ENCODE measurements at places on chromosomes 6 and 20.

GRCh38 chr6:89585154-89585553 is 53.4 kb downstream of the LYRM2 start:
- no peak for DNase-seq

GRCh38 chr6:17985934-17986655 is 1.3 kb downstream of the KIF13A start:
- DNase-seq, result no peak

- no peak for DNase-seq
Observed at GRCh38 chr6:95693108-95693507, 115.8 kb downstream of the MANEA start.

GRCh38 chr6:110520209-110520965 is 44.0 kb upstream of the SLC22A16 start:
- DNase-seq, result no peak

DNA sequence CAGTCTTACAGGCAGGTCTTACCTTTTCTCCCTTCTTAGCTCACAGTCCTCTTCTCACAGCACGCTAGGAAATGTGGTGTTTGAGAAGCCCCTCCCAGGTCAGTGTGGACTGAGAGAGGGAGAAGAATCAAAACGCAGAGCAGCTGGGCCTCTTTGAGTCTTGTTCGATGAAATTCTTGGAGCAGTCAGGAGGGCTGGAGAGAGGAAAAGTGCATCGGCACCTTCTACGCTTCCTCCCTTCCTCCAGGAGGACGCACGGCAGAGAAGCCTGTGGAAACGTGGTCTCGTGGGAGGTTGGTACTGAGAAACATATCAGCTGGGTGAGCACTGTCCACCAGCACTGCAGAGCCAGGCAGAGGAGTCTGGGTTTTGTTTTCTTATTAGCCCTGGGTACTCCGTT is 52.7 kb downstream of the TXLNB start:
- DNase-seq, result no peak

DNA sequence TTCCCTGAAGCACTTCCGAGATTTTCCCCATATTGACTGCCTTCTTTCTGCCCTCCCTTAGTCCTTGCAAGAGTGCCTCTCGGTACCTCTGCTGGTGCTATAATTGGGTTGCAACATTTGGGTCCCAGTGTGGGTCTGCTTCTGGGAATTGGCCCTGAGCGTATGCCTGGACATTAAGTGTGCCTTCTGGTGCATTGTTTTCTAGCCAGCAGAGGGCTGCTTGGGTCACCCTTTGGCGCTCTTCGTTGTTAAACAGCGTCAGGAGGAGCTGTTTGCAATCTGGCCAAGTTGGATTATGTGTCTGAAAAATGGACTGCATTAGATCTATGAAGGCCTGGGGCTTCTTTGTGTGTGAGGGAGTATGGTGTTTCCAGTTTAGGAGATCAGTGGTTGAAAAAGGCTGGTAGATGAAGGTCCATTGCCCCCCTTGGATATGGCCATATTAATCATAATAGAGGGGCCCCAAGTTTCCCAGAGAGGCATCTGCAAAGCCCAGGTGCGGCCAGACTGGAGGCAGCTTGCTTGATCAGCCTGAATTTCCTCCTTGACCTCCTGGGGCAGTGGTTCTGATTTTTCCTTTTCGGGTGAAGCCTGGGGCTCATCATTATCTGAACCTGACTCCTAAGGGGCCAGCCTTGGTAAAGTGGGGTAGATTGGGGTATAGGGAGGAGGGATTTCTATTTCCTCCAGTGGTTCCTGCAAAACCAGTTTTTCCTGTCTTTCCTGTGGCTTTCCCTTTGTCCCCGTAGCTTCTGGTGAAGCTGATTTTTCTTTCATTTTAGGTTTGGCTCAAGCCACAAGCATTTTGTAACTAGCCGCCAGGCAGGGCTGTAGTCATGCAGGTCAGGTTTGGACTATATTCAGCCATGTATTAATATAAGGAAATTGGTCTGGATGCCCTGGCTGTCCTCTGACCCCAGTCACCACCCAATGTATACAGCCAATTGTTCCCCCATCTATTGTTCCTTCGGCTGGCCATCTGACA is 85.4 kb upstream of the GPR6 start:
- DNase-seq, result no peak

- DNase-seq, result no peak
Observed at GRCh38 chr6:168179133-168179532, 100.1 kb upstream of the FRMD1 start.

DNA sequence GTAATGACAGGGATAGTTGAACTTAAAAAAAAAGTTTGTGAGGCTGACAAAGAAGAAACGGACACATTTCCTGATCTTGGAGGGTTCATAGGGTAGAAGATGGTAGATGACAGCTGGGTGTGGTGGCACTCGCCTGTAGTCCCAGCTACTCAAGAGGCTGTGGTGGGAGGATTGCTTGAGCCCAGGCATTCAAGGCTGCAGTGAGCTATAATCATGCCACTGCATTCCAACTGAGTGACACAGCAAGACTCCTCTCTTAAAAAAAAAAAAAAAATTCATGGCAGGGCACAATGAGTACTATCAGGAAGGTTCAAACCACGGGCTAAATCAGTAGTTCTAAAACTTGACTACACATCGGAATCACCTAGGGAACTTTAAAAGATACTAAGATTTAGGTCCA is 2.0 kb upstream of the MICA start:
- peak; percentile 18 for DNase-seq

DNA sequence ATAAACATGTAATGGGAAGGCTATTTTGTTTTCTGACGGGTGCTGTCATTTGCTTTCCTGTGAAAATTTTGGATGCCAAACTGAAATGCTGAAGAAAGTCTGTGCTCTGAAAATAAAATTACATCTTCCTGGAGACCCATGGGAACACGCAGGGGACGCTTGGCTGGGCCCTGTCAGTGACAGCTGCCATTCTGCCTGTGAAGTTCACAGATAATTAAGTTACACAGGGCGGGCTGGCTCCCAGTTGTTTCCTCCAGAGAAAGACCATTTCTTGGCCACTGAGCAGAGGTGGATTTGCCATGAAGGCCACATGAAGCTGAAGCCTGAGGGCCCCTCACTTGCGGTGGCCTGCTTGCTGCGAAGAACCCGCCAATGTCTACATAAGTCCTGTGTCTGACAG is 93.5 kb downstream of the TMEM170B start:
- DNase-seq, result no peak

DNA sequence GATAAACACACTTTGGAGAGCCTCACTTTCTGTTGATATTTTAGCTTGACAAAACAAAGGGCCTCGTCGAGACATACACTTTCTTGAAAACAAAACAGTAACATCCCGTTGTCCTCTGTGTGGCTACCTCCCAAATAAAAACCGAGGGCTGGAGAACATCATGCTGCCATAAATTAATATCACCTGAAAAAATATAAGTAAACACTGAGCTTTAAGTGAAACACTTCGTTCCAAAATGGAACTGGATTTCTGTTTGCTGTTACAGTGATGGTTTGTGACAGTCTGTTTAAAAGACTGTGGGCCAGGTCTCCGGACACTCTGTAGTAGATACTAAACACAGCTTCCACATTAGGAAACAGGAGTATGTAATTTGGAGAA is 187.2 kb downstream of the SMOC2 start:
- DNase-seq, result no peak

GRCh38 chr20:21312813-21313474 is 9.8 kb downstream of the XRN2 start:
- DNase-seq, result no peak

GRCh38 chr6:85594197-85594930 is 706 bp upstream of the SNX14 start:
- peak; percentile 62 for DNase-seq

GRCh38 chr20:9140162-9140760 is 71.4 kb downstream of the PLCB4 start:
- no peak for DNase-seq

- no peak for DNase-seq
Observed at GRCh38 chr6:4185846-4186245, 50.5 kb upstream of the ECI2 start.

DNA sequence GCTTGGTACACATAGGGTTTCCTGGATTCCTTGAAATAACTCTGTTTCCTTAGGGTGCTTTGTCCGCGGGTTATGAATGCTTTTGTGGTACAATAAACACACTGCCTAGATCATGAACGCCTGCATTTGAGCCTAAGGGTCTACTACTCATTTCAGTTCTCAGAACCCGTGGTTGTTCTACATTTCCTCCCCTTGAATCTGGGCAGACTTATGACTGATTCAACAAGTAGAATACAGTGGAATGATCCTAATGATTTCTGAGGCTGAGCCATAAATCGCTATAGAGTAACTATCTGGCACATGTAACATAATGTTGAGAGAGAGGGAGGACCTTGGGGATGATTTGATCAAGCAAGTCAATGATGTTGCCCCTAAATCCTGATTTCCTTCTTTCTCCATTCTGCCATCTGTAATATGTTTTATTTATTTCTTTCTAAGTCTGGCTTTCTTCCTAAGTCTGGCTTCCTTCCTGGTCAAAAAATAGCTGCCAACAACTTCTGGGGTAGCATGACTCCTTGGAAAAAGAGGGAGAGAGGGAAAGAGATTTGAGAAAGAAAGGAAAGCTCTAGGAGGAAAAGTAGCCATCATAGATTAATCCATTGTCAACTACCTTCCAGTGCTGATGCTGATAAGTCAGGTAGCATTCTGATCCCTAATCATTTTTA is 23.0 kb downstream of the ABRACL start:
- DNase-seq, result no peak

GRCh38 chr6:84150705-84151104 is 76.7 kb downstream of the CEP162 start:
- DNase-seq, result no peak

DNA sequence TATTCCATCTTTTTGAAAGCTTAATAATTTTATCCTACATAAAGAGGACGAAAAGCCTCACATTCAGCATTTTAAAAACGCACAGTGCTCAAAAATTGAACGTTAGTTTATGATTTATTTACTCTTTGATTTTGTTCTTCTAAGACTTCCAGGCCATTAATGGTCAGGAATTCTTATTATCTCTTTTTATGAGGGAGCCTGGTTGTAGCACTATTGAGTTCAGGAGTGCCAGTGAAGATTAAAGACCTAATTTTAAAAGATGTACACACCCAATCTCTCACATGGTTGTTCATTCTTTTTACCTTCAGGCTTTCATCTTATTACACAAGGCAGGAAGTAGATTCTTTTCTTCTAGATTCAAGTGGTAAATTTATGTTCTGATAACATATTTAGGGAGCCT is 68.6 kb downstream of the HDDC2 start:
- no peak for DNase-seq

GRCh38 chr6:32318501-32318900 is 53.2 kb downstream of the TSBP1 start:
- no peak for DNase-seq

- DNase-seq, result no peak
Observed at GRCh38 chr6:38586992-38587391, 52.7 kb downstream of the BTBD9 start.

- DNase-seq, result peak; percentile 34
Observed at GRCh38 chr6:33851959-33852358, 48.2 kb upstream of the MLN start.

DNA sequence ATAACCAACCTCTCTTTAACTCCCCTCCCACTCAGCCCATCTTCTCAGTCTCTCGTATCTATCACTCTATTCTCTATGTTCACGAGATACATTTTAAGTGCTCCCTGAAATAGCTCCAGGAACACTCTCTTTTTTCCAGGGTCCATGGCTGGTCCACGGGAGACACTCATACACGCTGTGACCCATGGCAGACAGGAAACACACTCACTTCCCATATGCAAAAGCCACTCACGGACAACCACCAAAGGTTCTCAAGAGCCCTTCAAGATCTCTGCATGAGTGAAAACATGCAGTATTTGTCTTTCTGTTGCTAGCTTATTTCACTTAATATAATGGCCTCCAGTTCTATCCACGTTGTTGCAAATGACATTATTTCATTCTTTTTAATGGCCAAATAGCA is 71.4 kb upstream of the PCSK2 start:
- no peak for DNase-seq

DNA sequence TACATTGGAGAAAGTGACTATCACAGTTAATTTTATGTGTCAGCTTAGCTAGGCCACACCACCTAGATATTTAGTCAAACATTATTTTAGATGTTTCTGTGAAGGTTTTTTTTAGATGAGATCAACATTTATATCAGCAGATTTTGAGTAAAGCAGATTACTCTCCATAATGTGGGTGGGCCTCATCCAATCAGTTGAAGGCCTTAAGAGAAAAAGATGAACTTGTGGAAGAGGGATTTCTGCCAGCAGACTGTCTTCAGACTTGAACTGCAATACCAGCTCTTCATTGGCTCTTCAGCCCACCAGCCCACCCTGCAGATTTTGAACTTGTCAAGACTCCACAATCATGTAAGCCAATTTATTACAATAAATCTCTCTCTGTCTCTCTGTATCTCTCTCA is 25.1 kb upstream of the FBXO30 start:
- DNase-seq, result no peak

DNA sequence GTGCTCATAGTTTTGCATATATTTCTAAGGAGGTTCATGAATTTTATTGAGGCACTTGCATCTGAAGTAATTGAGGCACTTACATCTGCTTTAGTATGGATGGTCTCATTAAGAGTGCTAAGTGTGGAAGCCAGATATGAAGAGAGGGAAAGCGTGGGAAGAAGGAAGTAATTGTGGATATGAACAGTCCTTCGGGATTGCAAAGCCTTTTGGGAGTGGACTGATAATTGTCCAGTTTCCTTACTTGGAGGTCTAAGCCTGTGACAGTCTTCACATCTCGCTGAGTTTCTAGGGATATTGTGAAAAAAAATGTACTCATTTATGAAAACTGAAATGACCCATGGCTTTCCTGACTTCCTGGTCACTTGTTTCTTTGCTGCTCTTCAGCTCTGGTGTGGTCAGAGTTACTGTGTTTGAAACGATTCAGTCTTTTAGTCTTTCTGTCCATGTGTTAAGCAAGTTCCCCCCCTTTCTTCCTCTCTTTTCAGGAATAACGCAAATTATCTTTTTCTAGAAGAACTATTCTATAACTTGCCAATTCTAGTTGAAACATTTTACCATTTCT is 137.3 kb downstream of the ZFAND3 start:
- DNase-seq, result no peak

- DNase-seq, result peak; percentile 12
Observed at GRCh38 chr20:62702895-62703852, 5.5 kb upstream of the NTSR1 start.

- DNase-seq, result no peak
Observed at GRCh38 chr6:111534231-111534751, 51.3 kb upstream of the REV3L start.

GRCh38 chr6:28124971-28125353 is 553 bp downstream of the ZSCAN16 start:
- peak; percentile 58 for DNase-seq

DNA sequence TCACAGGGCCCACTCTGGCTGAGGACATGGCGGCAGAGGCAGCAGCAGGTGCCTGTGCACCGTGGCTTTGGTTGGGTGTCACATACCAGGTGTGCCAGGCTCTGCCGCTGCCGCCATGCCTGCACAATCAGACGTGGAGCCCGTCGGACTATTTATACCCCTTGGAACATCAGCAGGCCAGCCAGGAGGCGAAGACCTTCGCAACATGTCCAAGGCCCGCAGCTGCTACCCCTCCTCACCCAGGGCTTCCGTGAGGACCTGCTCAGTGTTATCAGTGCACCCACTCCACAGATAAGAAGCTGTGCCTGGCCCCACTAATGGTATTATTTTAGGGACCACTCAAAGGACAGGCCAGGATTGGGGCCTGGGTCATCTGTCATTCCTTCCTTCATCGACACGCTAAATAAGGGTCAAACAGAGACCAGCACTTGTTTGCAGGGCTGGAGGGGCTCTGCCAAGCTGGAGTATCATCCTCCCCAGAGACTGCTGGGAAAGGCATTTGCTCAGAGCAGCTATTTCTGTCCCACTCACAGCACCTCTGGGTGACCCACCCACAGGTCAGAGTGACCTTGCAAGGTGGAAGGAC is 109.2 kb downstream of the BMP7 start:
- DNase-seq, result no peak

All from CD4-positive, alpha-beta T cell treated with Interleukin-17A for 1 hour (primary cell).